ENCODE measurements at places on chromosomes 4 and X. TPM values are rescaled to one million over a fixed set of nuclear protein-coding genes. Genes with fewer than 3 reads are reported as not detected.

The COX7B2 gene
- total RNA-seq: not detected

The NR3C2 gene
- 50.7 TPM for total RNA-seq

- H3K27ac ChIP-seq: no peak overlapping the region
- H3K4me3 ChIP-seq: no peak overlapping the region
- no peaks in the 10 kb centered on the region for H3K36me3 ChIP-seq
- H3K4me1 ChIP-seq: no peaks in the 10 kb centered on the region
Measured at GRCh38 chr4:176910646-176911045, 117.9 kb upstream of the VEGFC start.

The GATA1 gene
- total RNA-seq: not detected

DNA sequence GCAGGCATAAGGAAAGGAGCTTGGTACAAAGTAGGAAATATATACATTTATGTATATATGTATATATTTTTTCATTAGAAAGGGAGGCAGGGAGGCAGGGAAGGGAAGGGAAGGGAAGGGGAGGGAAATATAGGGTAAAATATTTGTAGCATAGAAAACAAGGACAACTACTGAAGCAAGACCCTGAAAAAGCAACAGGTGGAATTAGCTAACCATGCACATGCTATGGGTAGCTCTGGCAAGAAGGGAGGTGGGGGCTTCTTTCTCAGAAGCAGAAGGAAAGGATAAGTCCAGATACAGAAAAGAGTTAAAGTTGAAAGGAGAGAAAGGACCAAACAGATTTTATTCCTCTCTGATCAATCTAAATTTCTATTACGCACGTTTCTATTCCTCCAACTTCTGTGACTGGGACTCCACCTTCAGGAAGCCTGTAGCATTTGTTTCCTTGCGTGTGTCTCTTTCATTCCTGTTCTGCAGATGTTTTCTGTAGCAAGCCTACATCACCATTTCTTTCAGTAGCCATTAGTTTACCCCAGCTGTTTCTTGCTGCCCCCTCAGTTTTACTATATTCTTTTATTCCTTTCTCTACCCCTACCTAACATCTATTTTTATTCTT is 82.9 kb downstream of the OR13H1 start:
- H3K4me3 ChIP-seq: no peak overlapping the region
- no peaks in the 10 kb centered on the region for H3K4me1 ChIP-seq
- H3K27me3 ChIP-seq: peaks cover 15% of the 10 kb centered on the region
- no peaks in the 10 kb centered on the region for H3K36me3 ChIP-seq

The SPATA18 gene
- total RNA-seq: not detected

- H3K27me3 ChIP-seq: peaks cover 4% of the 10 kb centered on the region
- H3K4me3 ChIP-seq: no peak overlapping the region
- peaks cover 17% of the 10 kb centered on the region for H3K4me1 ChIP-seq
- H3K36me3 ChIP-seq: peaks cover 14% of the 10 kb centered on the region
- no peak for DNase-seq
Measured at GRCh38 chr4:100891808-100892207, 374.0 kb upstream of the EMCN start.

- peak; percentile 25 for DNase-seq
- peak overlapping the region; percentile 97 for H3K4me3 ChIP-seq
- no peak overlapping the region for H3K27ac ChIP-seq
- H3K36me3 ChIP-seq: no peaks in the 10 kb centered on the region
Measured at GRCh38 chr4:78057600-78058550, 752 bp downstream of the FRAS1 start.

DNA sequence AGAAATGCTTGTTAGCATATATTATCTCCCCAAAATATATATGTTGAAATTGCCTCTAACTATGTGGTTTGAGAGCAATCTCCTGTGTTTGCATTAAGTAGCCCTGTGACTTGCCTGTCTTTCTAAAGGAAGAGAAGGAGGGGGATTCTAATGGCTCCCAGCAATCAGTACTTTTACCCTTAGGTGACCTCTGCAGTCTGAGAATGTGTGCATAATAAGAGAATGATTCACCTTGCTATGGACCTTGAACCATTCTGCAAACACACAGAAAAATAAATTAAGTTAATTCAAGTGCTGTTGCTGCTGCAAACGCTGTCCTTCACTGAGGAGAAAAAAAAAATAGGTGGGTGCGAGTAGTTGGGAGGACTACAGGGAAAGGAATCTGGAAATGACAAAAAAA is 322.2 kb downstream of the IQCM start:
- H3K4me1 ChIP-seq: no peaks in the 10 kb centered on the region
- H3K27me3 ChIP-seq: no peaks in the 10 kb centered on the region
- H3K4me3 ChIP-seq: no peak overlapping the region
- no peak overlapping the region for H3K27ac ChIP-seq
- no peaks in the 10 kb centered on the region for H3K36me3 ChIP-seq
- DNase-seq: no peak

The UBA6 gene
- 52.9 TPM for total RNA-seq

The DBET gene
- total RNA-seq: not detected

- no peak overlapping the region for H3K4me3 ChIP-seq
- no peaks in the 10 kb centered on the region for H3K4me1 ChIP-seq
- H3K36me3 ChIP-seq: no peaks in the 10 kb centered on the region
- no peak for DNase-seq
Measured at GRCh38 chrX:152881289-152881688, 16.6 kb upstream of the ZNF185 start.

GRCh38 chr4:68589790-68590189 is 13.7 kb upstream of the UGT2B17 start:
- no peaks in the 10 kb centered on the region for H3K27me3 ChIP-seq
- H3K36me3 ChIP-seq: no peaks in the 10 kb centered on the region
- H3K4me1 ChIP-seq: no peaks in the 10 kb centered on the region

The MEPE gene
- not detected for total RNA-seq

The AVPR2 gene
- not detected for total RNA-seq

DNA sequence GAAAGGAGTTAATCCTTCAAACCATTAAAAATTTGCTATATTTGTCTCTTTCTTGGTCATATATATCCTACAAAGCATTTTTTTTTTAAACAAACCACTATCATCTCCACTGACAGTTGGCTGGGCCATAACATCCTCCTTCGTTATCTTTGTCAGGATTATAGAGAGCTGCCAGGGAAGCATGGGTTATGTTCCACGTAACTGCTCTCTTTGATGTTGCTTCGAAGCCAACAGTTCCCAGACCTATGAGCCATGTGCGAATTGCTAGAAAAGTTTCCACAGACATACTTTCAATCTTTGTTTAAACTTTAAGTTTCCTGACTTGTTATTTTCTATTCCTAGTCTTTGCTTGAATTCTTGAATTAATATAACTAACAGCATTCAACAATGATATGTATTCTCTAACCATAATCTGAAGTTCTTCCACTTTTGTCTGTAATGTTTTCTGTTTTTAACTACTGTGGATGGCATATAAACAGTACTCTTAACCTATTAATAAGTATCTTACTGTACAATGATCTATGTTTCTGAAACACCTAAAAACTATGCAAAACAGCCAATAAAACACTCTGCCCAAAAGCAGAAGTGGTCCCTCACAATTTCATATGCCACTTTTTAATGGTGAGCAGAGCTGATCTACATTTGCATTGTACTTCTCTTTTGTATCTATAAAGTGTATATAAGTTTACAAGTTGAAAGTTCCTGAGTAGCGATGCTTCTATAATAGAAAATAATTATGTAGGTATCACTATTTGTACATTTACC is 37.9 kb downstream of the EREG start:
- H3K4me3 ChIP-seq: no peak overlapping the region
- H3K27me3 ChIP-seq: peaks cover 1% of the 10 kb centered on the region
- H3K4me1 ChIP-seq: no peaks in the 10 kb centered on the region
